Germinal center (tissue), 1 donor: ENCODE measurements at places on chromosomes 2 and 18.

- DNase-seq, result no peak
These were observed 944.9 kb upstream of the ZEB2 start for GRCh38 chr2:145464866-145465265.

DNA sequence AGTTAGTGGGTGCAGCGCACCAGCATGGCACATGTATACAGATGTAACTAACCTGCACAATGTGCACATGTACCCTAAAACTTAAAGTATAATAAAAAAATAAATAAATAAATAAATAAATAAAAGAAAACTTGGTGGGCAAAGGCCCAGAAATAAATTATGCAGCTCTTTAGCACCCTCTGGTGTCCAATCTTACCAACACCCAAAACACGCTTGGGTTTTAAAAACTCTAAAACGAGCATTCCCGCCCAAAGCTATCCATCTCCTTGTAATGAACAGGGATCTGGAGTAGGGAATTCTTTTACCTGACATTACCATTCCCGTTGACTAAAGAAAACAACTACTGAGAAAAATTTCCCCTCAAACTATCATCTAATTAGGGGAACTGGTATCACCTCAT is 2005.9 kb upstream of the CELF4 start:
- no peak for DNase-seq

DNA sequence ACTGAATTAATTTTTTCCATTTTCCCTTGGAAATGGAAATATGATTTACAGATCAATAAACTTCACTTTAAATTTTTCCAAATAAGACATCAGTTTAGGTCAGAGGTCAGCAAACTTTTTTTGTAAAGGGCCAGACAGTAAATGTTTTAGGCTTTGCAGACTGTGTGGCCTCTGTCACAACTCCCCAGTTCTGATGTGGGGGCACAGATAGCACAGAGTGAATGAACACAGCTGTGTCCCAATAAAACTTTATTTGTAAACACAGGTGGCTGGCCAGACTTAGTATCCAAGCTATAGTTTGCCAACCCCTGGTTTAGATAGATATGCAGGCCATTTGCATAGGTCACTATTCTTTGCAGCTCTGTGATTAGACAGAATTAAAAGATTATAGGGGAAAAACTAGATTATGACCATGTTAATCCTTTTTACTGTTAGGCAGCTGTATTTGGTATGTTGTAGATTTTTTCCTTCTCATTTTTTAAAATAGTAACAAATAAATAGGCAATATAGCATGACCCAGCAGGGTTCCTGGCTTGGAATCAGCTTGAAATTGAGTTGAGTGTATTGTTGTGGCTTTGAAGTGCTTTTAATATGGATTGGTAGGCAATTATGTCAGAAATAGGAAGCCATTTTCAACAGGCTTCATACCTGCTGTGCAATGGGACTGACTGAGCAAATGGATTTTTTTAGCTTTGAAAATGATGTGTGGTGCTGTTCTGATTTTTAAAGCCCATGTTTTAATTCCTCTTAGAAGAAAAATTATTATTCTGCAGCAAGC is 59.7 kb downstream of the WDSUB1 start:
- no peak for DNase-seq

DNA sequence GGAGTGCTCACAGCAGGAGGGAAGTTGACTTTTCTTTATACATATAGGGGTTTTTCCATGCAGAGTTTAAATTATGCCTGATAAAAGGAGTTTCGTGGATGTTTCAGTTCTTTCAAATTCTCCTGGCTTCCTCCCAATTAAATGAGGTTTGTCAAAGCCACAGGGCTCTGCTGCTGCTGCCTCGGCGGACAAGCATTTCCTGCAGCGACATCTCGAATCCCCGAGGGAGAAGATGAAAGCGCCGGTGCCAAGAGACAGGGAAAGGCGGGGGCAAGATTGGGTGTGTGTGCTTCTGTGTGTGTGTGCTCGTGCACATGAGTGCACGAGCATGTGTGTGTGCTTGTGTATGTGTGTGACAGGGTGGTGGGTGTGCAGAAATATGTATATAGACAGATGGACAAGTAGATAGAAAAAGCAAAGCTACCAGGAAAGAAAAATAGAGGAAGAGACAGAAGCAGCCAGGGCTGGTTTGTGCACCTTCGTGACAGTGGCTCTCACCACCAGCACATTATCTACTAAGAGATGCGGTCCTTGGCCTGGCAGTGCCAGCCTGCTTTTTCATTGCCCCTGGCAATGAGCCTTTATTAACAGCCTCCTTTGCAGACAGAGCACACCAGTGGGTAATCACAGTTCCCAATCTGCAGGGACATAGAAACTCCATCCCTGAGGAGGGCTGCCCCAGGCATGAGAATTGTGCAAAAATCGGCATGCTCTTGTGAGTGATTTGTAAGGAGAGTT is 76.2 kb downstream of the CDK15 start:
- DNase-seq, result no peak

- no peak for DNase-seq
These were observed 1.8 kb upstream of the RNF149 start for GRCh38 chr2:101310090-101310833.

DNA sequence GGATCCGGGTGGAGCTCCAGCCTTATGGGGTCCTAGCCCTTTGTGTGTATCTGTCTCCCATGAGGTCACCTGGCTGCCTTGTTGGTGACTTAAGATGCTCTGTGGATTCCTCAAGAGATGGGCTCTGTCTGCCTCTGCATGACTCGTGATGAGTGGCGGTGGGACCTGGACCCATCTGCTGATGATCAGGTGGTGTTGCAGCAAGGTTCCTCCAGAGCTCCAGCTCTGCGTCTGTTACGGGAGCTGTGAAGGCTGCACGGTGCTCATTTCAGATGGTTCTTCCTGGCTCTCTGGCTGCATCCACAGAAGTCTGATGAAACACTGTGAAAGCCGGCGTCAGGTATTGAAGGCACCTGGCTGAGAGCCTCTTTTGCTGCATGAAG is 2.4 kb downstream of the AGAP1 start:
- DNase-seq, result no peak

DNA sequence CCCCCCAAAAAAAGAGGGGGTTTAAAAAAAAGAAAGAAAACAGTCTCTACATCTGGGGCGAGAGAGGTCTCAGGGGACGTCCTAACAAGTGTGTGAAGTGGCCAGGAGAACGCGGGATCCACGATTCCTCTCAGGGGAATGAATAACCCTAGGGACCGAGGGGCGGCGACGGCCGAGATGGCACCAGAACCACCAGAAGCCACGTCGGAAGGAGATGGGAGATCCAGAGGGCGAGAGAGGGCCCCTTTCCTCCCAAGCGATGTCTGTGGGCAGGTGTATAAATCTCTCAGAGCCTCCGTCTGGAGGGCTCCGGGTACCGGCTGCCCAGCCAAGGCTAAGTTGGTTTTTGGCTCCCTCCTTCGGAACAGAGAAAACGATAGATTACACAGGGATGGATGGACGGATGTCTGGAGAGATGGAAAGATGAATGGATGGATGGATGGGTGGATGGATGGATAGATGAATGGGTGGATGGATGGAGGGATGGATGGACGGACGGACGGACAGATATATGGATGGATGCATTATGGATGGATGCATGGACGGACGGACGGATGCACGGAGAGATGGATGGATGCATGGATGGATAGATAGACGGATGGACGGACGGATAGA is 1.7 kb downstream of the EPHA4 start:
- DNase-seq, result peak; percentile 23
